ENCODE measurements at places on chromosomes 13 and 19.

DNA sequence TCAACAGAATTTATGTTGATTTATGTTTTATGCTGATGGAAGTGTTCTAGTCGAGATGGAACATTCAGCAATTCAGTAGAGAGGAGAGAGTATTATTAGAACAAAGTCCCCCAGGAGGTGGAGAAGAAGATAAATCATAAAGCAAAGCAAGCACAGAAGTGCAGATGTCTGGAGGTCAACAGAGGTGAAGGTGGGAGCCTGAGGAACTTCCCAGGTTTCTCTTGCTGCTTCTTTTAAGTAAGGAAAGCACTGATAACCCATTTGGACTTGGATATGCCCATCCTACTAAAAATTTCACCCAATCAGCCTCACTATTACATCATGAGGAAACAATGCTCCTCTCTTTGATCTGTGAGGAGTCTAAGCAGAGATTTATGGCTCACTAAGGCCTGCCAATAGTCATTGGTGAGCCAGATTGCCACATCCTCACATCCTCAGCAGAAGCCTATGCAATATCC lies 98.8 kb downstream of the EPSTI1 start:
- no peak for DNase-seq

- no peak for DNase-seq
Measured at GRCh38 chr13:51997186-51997585, 14.1 kb downstream of the ATP7B start.

GRCh38 chr13:95260031-95260525 lies 41.2 kb downstream of the ABCC4 start:
- DNase-seq, result no peak

- DNase-seq, result no peak
Measured at GRCh38 chr19:55188625-55189024, 8.5 kb upstream of the SYT5 start.

DNA sequence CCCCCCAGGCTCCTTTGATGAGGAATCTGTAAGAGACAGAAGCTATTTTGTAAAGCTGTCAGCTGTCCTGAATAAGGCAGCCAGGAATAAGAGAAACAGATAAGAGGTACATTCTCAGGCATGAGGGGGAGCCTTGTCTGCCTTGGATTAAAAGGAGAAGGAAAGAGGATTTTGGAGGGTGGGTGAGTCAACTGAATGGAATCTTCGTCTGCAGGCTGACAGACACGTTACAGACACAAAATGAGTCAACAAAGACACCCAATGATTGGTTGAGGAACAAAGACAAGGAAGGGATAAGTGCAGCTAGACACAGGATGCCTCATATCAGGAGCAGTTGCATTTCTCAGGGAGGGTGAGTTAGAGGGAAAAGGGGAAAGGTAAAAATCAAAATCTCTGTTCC lies 162.5 kb downstream of the OLFM4 start:
- no peak for DNase-seq

GRCh38 chr13:37410316-37410715 lies 188.3 kb downstream of the POSTN start:
- DNase-seq, result no peak

DNA sequence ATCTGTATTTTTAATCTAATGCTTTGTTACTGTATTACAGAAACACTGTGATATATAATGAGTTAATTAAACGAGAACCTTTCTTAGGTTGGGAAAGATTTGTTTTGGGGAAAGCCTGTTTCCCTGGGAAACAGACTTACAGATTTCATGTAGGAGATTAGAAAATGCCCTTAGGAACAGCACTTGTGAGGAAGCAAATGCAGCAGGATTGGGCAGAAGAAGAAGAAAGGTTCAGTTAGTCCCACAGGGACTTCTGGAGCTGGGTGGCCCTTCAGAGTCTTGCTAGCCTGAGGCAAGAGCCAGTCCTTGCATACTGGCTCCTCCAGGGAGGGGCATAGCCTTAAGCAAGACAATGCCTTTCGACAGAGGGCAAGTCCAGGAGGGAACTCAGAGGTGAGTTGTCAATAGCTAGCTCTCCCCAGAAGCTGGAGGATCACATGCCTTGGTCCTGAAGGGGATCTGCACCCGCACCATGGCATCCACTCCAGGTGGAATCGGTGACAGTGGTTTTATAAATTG lies 36.8 kb downstream of the N4BP2L1 start:
- DNase-seq, result no peak

DNA sequence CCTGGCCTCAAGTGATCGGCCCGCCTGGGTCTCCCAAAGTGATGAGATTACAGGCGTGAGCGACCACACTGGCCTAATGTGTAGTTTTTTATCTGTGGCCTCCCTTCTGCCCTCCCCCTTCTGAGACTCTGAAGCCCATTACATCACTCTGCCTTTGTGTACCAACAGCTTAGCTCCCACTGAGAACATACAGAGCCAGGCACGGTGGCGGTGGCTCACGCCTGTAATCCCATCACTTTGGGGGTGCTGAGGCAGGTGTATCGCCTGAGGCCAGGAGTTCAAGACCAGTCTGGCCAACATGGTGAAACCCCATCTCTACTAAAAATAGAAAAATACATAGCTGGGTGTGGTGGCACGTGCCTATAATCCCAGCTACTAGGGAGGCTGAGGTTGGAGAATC lies 12.6 kb downstream of the NCR1 start:
- DNase-seq, result no peak

GRCh38 chr13:72316716-72317115 lies 410.7 kb downstream of the MZT1 start:
- no peak for DNase-seq
